A549 treated with dexamethasone at 1 μM for 4 hours (cell line): ENCODE measurements at places on chromosomes 7 and 10. TPM values are rescaled to one million over a fixed set of nuclear protein-coding genes. Genes with fewer than 3 reads are reported as not detected.

The ANKMY2 gene
- total RNA-seq, result 11.7 to 13.6 TPM (median 12.7 TPM) in 5 replicates

The EGR2 gene
- total RNA-seq, result 0.21 to 0.50 TPM (median 0.38 TPM) in 5 replicates

The RASA4B gene
- 0.70 to 2.3 TPM (median 2.0 TPM) in 5 replicates for total RNA-seq

The VSIR gene
- 22.2 to 38.1 TPM (median 35.9 TPM) in 5 replicates for total RNA-seq

The NUPR2 gene
- total RNA-seq, result not detected in 5 replicates

The ADAM22 gene
- 0.17 to 0.47 TPM (median 0.32 TPM) in 5 replicates for total RNA-seq

The KLF14 gene
- 0.02 to 0.05 TPM in 2 of 5 replicates, not detected in the others for total RNA-seq

The PRXL2A gene
- 43.9 to 47.6 TPM (median 45.0 TPM) in 5 replicates for total RNA-seq

The RAB11FIP2 gene
- total RNA-seq, result 6.3 to 12.5 TPM (median 9.5 TPM) in 5 replicates

The FAM13C gene
- 0.07 to 0.32 TPM (median 0.14 TPM) in 4 of 5 replicates, not detected in the other for total RNA-seq

The ASIC3 gene
- total RNA-seq, result 3.9 to 11.3 TPM (median 9.0 TPM) in 5 replicates

The CAV1 gene
- total RNA-seq, result 574 to 718 TPM (median 675 TPM) in 5 replicates

The GPR37 gene
- total RNA-seq, result 0.54 to 0.66 TPM (median 0.59 TPM) in 5 replicates

The GJD4 gene
- total RNA-seq, result 0.05 to 0.06 TPM in 2 of 5 replicates, not detected in the others

The UROS gene
- 55.1 to 58.5 TPM (median 57.8 TPM) in 5 replicates for total RNA-seq

The OR2AE1 gene
- not detected in 5 replicates for total RNA-seq

The SPACDR gene
- total RNA-seq, result 0.47 to 1.1 TPM (median 0.89 TPM) in 5 replicates

The COL26A1 gene
- 0.42 to 0.72 TPM (median 0.64 TPM) in 5 replicates for total RNA-seq

The CDNF gene
- total RNA-seq, result 0.86 to 2.1 TPM (median 1.3 TPM) in 5 replicates

The ARHGAP19 gene
- 4.5 to 6.2 TPM (median 5.2 TPM) in 5 replicates for total RNA-seq

The COL17A1 gene
- 1.6 to 2.2 TPM (median 1.7 TPM) in 5 replicates for total RNA-seq

The TNRC18 gene
- 42.4 to 62.3 TPM (median 57.1 TPM) in 5 replicates for total RNA-seq

The FRMPD2 gene
- total RNA-seq, result 0.03 to 0.06 TPM (median 0.06 TPM) in 3 of 5 replicates, not detected in the others

The OR2A5 gene
- not detected in 5 replicates for total RNA-seq

The NKX2-3 gene
- 0.05 TPM in 2 of 5 replicates, not detected in the others for total RNA-seq

The C10orf90 gene
- total RNA-seq, result 2.9 to 3.8 TPM (median 3.3 TPM) in 5 replicates

The RNLS gene
- total RNA-seq, result 6.2 to 7.2 TPM (median 6.7 TPM) in 5 replicates

The AMPH gene
- 0.04 to 0.27 TPM (median 0.12 TPM) in 5 replicates for total RNA-seq

The ASB10 gene
- total RNA-seq, result not detected in 5 replicates
